ENCODE measurements at places on chromosomes 12 and 14.

GRCh38 chr12:630656-631632 is 32.3 kb downstream of the NINJ2 start:
- DNase-seq = no peak

DNA sequence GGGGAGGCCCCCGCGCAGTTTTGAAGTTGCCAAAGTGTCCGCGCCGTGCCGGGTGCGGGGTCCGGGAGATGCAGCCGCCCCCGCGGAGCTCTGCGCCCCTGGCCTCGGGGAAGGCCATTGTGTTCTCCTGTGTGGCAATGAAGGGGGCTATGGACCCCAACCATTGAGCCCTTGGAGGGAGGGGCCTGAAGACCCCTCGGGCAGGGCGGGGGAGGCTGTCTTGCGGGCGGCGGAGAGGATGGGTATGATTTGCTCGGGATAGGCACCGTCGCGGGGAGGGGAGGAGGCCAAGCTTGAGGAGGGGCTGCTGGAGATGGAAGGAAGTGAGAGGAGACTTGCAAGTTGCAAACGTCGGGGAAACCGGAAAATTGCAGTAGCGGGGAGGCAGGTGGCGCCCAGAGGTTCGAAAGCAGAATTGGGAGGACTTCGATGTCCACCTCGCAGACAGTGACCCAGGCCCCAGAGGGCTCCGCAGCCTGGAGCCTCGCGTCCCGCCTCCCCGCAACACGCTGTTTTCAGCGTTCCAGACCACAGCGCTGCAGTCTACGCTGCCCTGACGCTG is 25.4 kb downstream of the BCL11B start:
- DNase-seq = peak; percentile 64

DNA sequence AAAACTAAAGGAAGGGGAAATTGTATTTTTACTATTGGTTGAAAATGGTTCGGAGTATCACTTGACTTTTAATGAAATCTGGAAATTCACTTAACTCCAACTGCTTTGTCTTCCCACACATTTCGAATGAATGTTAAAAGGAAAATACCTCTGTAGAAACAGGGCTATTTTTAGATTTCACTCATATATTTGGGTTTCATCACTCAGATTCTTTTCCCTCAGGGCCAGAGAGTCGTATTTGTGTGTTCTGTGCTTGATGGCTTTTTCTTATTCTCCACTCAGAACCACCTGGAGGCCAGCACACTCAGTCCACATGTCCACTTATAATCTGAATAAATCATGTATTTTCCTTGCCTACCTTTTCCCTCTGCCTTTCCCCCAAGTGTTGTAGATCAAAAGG is 40.0 kb downstream of the DAAM1 start:
- DNase-seq = no peak

- no peak for DNase-seq
Measured at GRCh38 chr14:50122291-50122690, 5.9 kb upstream of the VCPKMT start.

GRCh38 chr14:89186856-89187376 is 230.1 kb downstream of the FOXN3 start:
- DNase-seq = no peak
